ENCODE measurements at places on chromosomes 4 and X. TPM values are rescaled to one million over a fixed set of nuclear protein-coding genes. Genes with fewer than 3 reads are reported as not detected.
A peak's percentile ranks its signal among the peaks of the same experiment; 100 is the strongest.

Gene TECRL
- total RNA-seq, result not detected

- no peak for DNase-seq
These were observed 4.8 kb downstream of the CPZ start for GRCh38 chr4:8597319-8597718.

Gene OTC
- not detected for total RNA-seq

- DNase-seq, result peak; percentile 72
These were observed 104.1 kb downstream of the PHOX2B start for GRCh38 chr4:41644288-41644914.

DNA sequence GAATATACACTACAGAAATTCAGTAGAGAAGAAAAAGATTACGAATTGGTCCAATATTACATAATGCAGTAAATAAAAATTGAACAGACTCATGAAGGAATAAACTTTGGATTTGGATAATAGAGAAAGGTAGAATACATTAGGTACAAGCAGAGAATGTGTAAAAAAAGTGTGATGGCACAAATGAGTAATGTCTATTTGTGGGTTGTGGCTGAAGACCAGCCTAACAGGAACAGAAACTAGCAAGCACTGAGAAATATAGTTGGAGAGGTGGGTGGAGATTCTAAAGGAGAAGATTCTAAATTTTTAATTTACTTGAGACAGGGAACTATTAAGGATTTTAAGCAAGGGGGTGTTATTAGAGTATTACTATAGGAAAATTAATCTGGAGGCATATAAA lies 15.2 kb upstream of the CLOCK start:
- DNase-seq, result no peak

Gene LONRF3
- total RNA-seq, result 9.4 TPM

Measured in adrenal gland (tissue), 19 donors.